ENCODE measurements at places on chromosomes 1 and 21.

GRCh38 chr1:216600730-216601609 is 122.3 kb downstream of the ESRRG start:
- peak; percentile 62 for DNase-seq

- DNase-seq = no peak
Observed at GRCh38 chr1:160451119-160451858, 50.9 kb downstream of the VANGL2 start.

- no peak for DNase-seq
Observed at GRCh38 chr1:153070243-153070642, 1.2 kb downstream of the SPRR2B start.

DNA sequence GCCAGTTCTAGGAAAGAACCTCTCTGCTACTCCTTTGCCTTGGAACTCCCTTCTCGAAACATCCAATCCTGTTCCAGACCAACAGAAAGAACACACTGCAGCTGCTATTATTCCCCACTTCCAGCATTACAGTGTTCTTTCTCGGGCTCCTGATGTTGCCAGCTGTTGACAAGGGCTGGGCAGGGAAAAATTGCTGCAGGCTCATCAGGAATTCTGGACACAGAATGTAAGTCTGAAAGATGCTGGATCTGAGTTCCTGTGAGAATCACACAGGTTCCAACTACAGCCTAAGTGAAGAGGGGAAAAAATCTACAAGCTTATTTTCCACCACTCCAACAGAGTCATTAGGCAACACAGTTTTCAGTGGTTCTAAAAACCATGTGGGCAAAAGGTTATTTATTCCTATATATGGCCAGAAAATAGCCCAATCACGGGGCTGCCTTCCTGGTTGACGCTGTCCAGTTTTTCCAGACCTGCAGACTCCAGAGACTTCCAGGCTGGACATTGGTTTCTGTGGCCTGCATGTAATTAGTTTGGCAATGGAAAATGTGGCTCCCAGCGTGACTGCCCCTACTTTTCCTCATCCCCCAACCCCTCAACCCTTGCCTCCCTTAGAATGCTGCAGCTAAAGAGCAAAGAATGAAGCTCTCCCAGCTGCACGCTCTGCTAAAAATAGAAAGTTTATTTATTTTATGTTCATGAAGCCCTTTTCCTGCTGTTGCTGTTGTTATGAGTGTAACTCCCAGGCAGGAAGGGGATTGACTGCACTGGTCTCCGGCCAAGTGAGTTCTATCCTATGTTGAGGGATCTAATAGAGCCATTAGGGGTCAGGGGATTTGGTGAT is 8.3 kb upstream of the KIAA0040 start:
- no peak for DNase-seq

- no peak for DNase-seq
Observed at GRCh38 chr21:17859661-17860060, 40.5 kb upstream of the C21orf91 start.

DNA sequence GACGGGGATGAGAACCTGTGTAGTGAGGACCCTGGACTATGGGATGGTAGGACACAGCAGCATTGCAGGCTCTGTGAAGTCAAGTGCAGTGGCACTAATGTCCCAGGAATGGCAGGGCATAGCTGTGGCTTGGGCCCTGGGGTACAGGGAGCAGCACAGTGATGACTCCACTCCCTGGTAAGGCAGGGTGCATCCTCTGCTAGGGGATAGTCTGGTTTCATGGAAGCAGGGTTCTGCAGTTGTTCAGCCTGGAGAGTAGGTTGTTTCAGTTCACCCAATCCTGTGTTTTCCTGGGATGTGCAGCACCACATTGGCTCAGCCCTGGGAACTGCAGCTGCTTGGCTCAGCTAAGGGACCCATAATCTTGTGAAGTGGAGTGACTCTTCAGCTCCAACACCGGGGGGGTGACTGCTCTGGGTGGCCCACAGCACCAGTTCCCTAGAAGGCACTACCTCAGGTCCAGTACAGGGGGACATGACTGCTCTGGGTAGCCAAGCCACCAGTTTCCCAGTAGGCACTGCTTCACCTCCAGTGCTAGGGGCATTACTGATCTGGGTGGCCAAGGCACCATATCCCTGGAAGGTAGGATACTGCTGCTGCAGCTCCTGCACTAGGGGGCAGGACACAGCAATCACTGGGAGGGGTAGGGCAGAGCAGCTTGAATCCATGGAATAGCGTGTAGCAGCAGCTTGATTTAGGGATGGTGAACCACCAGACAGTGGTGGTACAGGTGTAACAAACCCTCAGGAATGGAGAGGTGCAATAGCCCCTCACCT is 15.3 kb upstream of the C1orf185 start:
- no peak for DNase-seq

- no peak for DNase-seq
Observed at GRCh38 chr1:114648503-114648902, 21.3 kb downstream of the DENND2C start.

All from HS-5 (cell line).